ENCODE measurements at places on chromosomes 3 and 15.

DNA sequence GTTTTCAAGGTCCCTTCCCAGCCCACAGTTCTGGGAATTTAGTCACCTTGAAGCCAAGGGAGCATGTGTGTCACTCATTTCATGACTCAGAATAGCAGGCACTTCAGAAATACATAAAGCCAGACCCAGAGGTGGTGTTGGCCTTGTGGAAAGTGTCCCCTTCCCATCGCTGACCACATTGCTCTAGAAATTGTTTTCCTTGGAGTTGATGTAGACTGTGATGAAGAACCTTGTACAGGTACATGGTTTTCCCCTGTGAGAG lies 158.8 kb downstream of the SLCO3A1 start:
- no peak for DNase-seq

DNA sequence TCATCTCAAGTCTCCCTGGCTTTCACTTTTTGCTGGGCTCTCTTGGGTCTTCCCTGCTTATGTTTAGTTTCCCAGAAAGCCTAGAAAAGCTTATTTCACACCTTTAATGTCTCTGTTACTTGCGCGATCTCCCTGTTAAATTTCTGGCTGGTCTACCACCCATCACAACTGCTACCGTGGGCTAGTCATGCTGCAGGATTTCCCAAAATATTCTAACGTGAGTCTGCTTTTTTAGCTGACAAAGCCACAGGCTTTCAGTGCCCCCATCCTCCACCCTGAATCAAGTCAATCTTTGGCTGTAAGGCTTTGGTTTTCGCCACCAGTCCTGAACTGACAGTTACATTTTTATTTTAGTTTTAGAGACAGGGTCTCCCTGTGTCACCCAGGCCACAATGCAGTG lies 74.1 kb downstream of the SUMF1 start:
- no peak for DNase-seq

- DNase-seq: no peak
Observed at GRCh38 chr3:13620776-13621365, 71.9 kb downstream of the FBLN2 start.

DNA sequence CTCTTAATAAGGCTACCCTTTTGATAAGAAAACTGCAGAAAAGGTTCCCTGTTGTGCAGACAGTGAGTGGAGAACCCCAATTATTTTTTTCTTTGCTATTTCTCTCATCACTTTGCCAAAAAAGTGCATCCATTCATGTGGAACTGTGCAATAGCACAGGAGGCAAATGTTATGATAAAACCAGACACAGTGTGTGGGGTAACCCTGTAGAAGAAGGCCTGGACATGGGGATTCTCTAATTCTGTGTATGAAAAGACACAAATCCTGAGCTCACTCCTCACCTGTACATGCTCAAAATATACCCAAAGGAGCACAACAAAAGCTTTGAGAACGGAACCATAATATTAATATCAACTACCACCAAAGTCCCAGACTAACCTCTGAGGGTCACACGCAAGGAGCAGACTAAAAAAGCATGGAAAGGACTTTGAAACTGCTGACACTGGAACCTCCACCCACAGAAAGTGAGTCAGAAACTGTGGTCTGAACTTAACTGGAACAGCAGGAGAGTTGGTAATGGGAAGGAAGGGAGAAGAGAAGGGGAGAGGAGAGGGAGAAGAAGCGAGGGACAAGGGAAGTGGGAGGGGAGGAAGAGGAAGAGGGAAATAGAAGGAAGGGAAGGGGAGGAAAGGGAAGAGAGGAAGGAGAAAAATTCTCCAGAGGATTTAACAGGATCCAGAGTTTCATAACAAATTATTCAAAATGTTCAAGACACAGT lies 299.9 kb downstream of the TBC1D5 start:
- peak; percentile 36 for DNase-seq

DNA sequence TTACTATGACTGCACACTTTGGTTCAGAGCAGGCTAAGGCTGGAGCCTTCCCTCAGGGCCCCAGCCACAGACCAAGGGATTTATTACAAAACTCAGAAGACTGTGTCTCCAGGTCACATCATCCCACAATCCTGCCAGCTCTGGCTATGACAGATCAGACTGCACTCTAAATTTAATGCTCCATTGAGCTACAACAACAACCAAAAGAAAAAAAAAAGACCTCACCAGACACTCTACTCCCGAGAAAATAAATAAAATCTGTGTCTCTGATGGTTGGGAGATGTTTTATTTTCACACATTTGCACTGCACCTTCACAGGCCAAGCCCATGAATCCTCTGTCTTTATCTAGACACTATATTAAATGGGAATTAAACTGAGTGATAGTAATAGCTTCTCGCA lies 50.8 kb upstream of the CTNNB1 start:
- DNase-seq: no peak
